Fibroblast of lung (primary cell): ENCODE measurements at places on chromosomes 11 and 22. TPM values are rescaled to one million over a fixed set of nuclear protein-coding genes. Genes with fewer than 3 reads are reported as not detected.

GRCh38 chr11:35487532-35488078, 37.8 kb downstream of the PAMR1 start:
- H3K27me3 ChIP-seq, result no peaks in the 10 kb centered on the region
- peak; percentile 69 for DNase-seq
- H3K36me3 ChIP-seq, result peaks cover under 1% of the 10 kb centered on the region
- H3K4me3 ChIP-seq, result no peak overlapping the region

GRCh38 chr11:87320123-87320522, 282.4 kb downstream of the TMEM135 start:
- no peaks in the 10 kb centered on the region for H3K27me3 ChIP-seq
- no peaks in the 10 kb centered on the region for H3K36me3 ChIP-seq
- H3K4me3 ChIP-seq, result no peak overlapping the region

DNA sequence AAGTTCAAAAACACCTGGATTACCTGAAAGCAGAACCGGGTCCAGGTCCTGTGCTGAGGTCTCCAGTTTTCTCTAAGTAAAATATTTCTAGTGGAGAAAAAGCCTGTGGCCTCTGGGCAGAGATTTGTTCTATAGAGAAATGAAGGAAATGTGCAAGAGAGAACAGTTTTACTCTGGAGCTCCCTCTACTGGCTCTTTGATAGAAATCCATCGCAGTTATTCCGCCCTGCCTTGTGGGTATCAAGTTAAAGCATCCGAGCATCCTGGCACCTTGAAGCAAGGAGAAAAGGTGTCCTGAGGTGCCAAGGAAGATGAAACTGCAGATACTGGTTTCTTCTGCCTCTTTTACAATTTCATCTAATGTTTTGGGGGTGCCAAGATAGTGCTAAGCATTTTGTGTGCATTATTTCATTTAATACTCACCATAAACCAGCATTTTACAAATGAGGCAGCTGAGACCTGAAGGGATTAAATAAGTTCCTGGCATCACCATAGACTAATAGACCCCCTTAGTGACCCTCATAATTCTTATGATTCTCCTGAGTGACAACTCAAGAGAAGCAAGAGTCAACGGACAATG, 113.1 kb upstream of the HSD17B12 start:
- no peak overlapping the region for H3K4me3 ChIP-seq
- peak; percentile 29 for DNase-seq
- H3K27me3 ChIP-seq, result peaks cover 9% of the 10 kb centered on the region
- H3K36me3 ChIP-seq, result no peaks in the 10 kb centered on the region

- H3K27me3 ChIP-seq, result no peaks in the 10 kb centered on the region
- no peak overlapping the region for H3K27ac ChIP-seq
- DNase-seq, result no peak
- H3K4me3 ChIP-seq, result no peak overlapping the region
These were observed 846.0 kb downstream of the TBC1D22A start for GRCh38 chr22:47608421-47608820.

GRCh38 chr11:132245403-132246385, 875.3 kb downstream of the NTM start:
- H3K27me3 ChIP-seq, result no peaks in the 10 kb centered on the region
- no peaks in the 10 kb centered on the region for H3K4me1 ChIP-seq
- H3K4me3 ChIP-seq, result no peak overlapping the region
- H3K36me3 ChIP-seq, result no peaks in the 10 kb centered on the region

DNA sequence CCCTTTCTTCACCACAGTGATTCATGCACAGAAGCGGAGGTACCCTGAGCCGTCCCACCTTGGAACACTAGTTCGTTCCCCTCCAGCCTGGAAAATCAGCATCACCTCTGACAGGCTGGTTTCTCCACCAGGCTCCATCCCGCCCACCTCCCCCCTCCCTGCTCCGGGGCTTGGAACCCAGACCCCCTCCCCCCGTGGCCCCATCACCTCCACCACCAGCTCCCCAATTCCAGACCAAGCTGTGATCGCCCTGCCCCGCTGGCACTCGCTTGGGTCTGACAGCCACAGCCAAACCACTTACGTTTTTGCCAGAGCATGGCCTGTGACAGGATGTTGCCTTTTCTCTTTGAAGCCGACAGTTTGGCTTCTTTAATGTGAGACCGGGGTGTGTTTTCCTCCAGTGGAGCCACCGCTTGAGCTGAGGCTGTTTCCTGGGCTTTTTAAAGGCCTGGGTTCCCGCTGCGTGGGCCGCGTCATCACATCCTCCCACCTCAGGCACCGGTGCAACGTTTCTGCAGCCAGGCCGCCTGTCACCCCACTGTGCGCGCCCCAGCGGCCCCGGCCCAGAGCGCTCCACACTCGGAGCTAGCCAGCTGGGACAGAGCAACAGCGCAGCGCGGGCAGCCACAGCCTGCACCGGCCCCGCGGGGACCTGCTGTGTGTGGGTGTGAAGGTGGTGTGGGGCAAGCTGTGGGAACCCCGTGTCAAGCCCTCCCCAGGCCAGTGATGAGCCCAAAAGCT, at the start of gene POU2AF1:
TSS of gene POU2AF1 (minus strand) at position 415 of the 741 bp plus-strand sequence. CDS start at position 317, 98 bp downstream.
- no peak within 1 kb of the TSS for H3K27ac ChIP-seq
- no peak for DNase-seq
- no peaks in the 10 kb centered on the region for H3K4me1 ChIP-seq

GRCh38 chr22:20582520-20583361, 75.3 kb downstream of the MED15 start:
- H3K27ac ChIP-seq, result no peak overlapping the region
- no peak for DNase-seq
- H3K4me1 ChIP-seq, result no peaks in the 10 kb centered on the region
- no peaks in the 10 kb centered on the region for H3K27me3 ChIP-seq
- peaks cover 47% of the 10 kb centered on the region for H3K36me3 ChIP-seq

DNA sequence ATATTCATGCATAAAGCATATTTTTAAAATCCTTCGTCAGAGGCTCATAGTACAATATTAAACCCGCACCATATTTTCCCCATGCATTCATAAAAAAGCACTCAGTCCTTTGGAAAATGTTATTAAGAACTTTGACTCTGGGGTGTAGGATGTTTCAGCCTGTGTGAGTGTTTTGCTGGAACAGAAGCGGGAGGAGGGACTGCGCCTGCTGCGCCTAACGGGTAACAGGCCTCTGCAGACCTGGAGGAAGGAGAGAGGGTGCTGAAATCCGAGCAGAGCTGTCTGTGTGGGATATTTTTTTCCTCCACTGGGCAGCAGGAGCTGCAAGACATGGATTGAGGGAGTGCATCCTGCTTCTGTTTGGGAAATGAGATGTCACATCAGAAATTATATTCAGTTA, 483.0 kb downstream of the BRD1 start:
- no peaks in the 10 kb centered on the region for H3K27me3 ChIP-seq
- no peaks in the 10 kb centered on the region for H3K36me3 ChIP-seq
- H3K27ac ChIP-seq, result no peak overlapping the region
- no peaks in the 10 kb centered on the region for H3K4me1 ChIP-seq
- H3K4me3 ChIP-seq, result no peak overlapping the region

DNA sequence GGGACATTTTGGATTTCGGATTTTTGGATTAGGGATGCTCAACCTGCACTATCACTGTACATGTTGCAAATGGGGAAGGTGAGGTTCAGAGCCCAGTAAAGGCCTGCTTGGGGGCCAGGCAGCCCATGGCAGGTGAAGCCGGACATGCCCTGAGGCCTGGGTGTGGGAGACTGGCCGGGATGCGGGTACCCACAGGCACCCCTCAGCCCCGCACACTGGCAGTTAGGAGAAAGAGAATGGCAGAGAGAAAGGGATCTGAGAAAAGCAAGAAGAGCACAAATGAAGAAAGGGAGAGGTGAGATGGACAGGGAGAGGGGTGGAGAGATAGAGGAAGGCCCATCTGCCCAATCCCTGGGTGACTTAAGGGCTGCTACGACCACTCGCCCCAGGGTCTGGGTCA, 52.8 kb downstream of the SCGB1A1 start:
- H3K36me3 ChIP-seq, result no peaks in the 10 kb centered on the region
- no peak for DNase-seq
- H3K27ac ChIP-seq, result no peak overlapping the region
- H3K27me3 ChIP-seq, result no peaks in the 10 kb centered on the region
- no peak overlapping the region for H3K4me3 ChIP-seq

- H3K4me1 ChIP-seq, result peaks cover 9% of the 10 kb centered on the region
- no peaks in the 10 kb centered on the region for H3K27me3 ChIP-seq
- no peak overlapping the region for H3K27ac ChIP-seq
- H3K4me3 ChIP-seq, result no peak overlapping the region
- DNase-seq, result no peak
These were observed 7.4 kb downstream of the ZFTA start for GRCh38 chr11:63761188-63761587.

DNA sequence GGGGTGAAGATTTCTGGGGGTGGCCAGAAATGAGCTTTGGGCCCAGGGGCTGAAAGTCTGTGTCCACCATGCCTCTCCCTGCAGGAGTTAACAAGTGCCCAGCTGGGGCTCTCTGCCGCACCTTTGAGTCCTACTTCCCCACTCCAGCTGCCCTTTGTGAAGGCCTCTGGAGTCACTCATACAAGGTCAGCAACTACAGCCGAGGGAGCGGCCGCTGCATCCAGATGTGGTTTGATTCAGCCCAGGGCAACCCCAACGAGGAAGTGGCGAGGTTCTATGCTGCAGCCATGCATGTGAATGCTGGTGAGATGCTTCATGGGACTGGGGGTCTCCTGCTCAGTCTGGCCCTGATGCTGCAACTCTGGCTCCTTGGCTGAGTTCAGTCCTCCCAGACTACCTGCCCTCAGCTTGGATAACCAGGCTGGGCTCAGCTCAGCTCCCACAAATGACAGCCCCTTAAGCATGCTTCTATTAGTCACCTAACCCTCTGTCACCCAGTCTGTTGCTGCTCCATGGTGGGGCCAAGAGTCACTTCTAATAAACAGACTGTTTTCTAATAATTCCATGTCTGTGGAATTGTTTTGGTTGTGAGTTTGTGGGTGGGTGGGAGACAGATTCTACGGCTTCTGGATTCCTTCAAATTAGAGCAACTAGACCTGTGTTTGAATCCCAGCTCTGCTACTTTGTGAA, 3.0 kb upstream of the INPPL1 start:
- H3K4me3 ChIP-seq, result no peak overlapping the region
- DNase-seq, result no peak
- peaks cover 10% of the 10 kb centered on the region for H3K27me3 ChIP-seq
- peaks cover 8% of the 10 kb centered on the region for H3K4me1 ChIP-seq
- H3K27ac ChIP-seq, result no peak overlapping the region

GRCh38 chr11:8020244-8020597, 33.1 kb downstream of the EIF3F start:
- H3K4me3 ChIP-seq, result peak overlapping the region; percentile 78
- H3K27ac ChIP-seq, result peak overlapping the region; percentile 62
- no peaks in the 10 kb centered on the region for H3K27me3 ChIP-seq
- DNase-seq, result no peak

- H3K4me3 ChIP-seq, result no peak overlapping the region
- no peaks in the 10 kb centered on the region for H3K27me3 ChIP-seq
- no peak overlapping the region for H3K27ac ChIP-seq
- H3K36me3 ChIP-seq, result no peaks in the 10 kb centered on the region
- peak; percentile 81 for DNase-seq
These were observed 3.3 kb upstream of the DDI1 start for GRCh38 chr11:104033134-104033533.

- no peaks in the 10 kb centered on the region for H3K27me3 ChIP-seq
- H3K4me1 ChIP-seq, result peaks cover 14% of the 10 kb centered on the region
- no peak overlapping the region for H3K4me3 ChIP-seq
- DNase-seq, result no peak
- peaks cover 8% of the 10 kb centered on the region for H3K36me3 ChIP-seq
These were observed 16.2 kb upstream of the ST3GAL4 start for GRCh38 chr11:126339073-126339862.

DNA sequence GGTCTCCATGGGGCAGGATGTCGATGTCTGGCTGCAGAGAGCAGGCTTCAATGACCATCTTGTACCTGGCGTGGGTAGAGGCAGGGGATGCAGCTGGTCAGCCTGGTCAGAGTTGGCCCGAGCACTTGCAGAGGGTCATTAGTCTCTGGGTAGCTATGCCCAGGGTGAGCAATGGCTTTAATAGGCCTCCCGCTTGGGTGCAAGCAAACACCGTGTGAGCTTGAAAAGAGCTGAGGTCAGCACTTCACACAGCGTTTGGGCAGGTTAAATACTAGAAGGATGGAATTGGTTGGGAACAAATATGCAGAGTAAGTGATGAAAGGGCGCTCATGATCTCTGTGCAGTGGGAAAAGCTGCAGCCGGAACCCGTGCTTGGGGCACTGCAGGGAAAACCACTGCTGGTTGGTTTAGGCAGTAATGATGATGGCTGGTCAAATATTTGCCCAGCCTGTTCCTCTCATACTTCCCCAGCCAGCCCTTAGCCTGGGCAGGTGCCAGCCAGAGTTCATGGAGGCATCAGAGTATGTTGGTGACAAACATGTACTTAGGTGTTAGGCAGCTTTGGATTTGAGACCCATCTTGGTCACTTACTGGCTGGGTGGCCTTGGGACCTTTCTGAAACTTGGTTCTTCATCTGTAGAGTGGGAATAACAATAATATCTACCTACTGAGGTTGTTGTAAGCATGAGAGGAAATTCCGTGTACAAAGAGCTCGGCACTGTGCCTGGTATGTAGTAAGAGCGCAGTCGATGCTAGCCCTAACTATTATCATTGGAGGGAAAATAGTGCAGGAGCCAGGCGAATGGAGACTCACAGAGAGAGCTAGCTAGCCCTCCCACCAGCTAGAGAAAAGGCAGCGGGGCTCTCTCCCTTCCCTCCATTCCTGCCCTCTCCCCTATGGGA, 25.2 kb upstream of the KCNJ11 start:
- DNase-seq, result no peak
- no peak overlapping the region for H3K27ac ChIP-seq
- no peak overlapping the region for H3K4me3 ChIP-seq

- H3K27ac ChIP-seq, result no peak overlapping the region
- DNase-seq, result no peak
- no peaks in the 10 kb centered on the region for H3K27me3 ChIP-seq
- H3K4me1 ChIP-seq, result no peaks in the 10 kb centered on the region
These were observed 8.7 kb downstream of the ZMAT5 start for GRCh38 chr22:29758068-29758622.

DNA sequence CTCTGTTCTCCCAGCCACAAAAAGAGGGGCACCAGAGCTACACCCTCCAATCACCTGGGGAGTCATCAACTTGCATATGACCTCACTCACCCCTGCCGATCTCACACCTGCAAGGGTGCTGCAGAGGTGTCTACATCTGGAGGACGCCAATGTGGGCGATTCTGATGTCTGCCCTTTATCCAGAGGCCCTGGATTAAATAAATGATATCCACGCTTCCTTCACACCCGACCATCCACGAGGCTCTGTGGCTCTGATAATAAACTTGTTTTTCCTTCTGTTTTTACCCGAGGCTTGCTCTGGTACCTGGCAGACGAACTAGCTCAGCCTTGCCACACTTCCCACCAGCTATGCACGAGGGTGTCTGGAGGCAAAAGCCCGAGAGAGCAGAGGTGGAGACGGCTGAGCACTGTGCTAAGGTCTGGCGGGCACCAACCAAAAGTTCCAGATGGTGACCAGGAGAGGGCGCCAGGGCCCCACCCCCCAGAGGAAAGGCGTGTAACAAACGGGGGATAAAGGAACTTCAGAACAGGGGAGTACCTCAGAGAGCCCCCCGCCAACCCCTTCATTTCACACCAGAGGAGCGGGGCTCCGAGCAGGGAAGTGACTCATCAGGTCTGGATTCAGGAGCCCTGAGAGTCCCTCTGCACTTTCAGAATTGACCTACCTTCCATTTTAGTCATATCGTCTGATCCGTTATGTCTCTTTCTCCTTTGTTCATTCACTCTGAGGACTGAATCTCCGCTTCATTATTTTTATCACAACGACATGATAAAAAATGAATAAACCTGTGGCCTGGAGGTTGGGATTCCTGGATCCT, 13.5 kb downstream of the SCN3B start:
- no peaks in the 10 kb centered on the region for H3K36me3 ChIP-seq
- peaks cover 3% of the 10 kb centered on the region for H3K27me3 ChIP-seq
- no peaks in the 10 kb centered on the region for H3K4me1 ChIP-seq
- no peak overlapping the region for H3K4me3 ChIP-seq
- peak; percentile 12 for DNase-seq

GAB4 gene
- not detected in 2 replicates for total RNA-seq

NXPE4 gene
- not detected in 2 replicates for total RNA-seq

MUC5AC gene
- not detected in 2 replicates for total RNA-seq

OR5P2 gene
- 0.17 TPM in 1 of 2 replicates, not detected in the other for total RNA-seq

FIBIN gene
- 89.8 and 112 TPM in 2 replicates for total RNA-seq

KCNJ5 gene
- 0.33 and 0.51 TPM in 2 replicates for total RNA-seq
